Esophagus mucosa (tissue), 1 donor: ENCODE measurements at places on chromosomes 2 and 18.

DNA sequence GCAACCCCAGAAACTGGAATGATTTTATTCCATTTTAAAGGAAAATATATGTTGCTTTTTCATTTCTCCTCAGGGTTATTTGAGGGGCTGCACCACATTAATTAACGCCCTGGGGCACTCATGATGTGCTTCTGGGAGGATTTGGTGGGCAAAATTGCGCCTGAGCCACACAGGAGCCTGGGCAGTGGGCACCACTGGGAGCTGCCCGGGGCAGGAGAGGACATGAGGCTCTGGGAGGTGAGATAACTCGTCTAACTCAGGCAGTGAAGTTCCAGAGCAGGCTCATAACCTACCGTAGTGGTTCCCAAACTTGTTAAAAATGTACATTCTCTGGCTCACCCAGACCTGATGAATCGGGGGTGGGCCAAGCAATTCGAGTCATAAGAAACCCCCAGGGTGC lies 68.3 kb downstream of the EDAR start:
- ATAC-seq: no peak

- no peak for ATAC-seq
Observed at GRCh38 chr2:165522719-165523118, 53.2 kb downstream of the CSRNP3 start.

GRCh38 chr2:45278365-45279078 lies 269.3 kb upstream of the SIX2 start:
- ATAC-seq: no peak

DNA sequence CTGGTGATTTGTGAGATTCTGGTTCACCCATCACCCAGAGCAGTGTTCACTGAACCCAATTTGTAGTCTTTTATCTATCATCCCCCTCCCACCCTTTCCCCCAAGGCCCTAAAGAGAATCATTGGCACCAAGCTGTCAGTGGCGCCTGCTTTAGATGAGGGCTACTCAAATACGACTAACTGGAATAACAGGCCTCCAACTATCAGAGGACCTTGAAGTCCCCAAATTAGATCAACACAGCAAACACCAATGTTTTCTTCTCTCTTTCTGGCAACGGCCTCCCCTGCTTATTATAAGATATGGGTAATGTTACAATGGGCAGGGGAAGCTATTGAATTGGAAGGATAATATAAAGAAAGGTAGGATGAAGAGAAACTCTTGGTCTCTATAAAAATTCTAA lies 232.3 kb downstream of the SCG2 start:
- ATAC-seq: no peak

- ATAC-seq: peak; percentile 30
Observed at GRCh38 chr2:95165030-95165370, 609 bp upstream of the ZNF2 start.

- ATAC-seq: no peak
Observed at GRCh38 chr18:31267823-31268481, 50.0 kb upstream of the DSG1 start.

DNA sequence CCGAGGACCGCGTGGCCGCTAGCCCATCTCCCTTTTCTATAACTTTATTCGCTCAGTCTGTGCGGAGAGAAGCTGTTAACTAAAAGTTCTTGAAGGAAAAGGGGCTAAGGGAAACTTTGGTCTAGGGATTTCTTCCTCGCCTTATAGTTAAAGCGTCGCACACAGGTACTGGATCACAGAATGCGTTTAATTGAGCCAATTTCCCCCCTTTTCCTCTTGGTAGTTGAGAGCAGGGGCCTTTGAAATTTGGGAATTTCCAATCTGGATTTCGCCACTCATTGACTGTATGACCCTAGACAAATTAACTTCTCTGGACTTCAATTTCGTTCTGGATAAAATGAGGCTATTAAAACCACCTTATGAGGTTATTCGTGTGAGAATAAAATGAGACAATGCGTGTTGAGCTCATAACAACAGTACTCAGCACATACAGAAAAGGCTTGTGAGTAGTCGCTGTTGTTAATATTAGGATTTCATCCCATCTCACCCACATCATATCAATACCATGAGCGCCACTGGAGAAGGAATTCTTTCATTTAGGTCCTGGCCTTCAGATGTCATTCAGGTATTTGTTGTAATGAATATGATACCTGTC lies 763 bp upstream of the OLA1 start:
- ATAC-seq: no peak

- no peak for ATAC-seq
Observed at GRCh38 chr2:96890726-96891385, 21.0 kb upstream of the SEMA4C start.

- ATAC-seq: no peak
Observed at GRCh38 chr2:72988041-72988440, 70.7 kb downstream of the EMX1 start.

DNA sequence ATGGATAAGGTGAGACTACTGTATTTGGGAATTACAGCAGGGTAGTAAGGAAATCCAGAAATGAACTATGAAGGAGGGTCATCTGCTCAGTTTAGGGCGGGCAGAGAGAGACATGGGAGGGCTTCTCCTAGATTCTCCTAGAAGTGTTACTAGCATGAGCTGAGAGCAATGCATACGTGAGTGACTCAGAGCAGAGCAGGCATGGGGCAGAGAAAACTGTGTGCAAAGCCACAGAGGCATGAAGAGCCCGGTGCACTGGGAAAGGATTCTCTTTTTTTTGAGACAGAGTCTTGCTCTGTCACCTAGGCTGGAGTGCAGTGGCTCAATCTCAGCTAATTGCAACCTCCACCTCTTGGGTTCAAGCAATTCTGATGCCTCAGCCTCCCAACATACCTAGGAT lies 116.2 kb downstream of the SOCS6 start:
- ATAC-seq: no peak

DNA sequence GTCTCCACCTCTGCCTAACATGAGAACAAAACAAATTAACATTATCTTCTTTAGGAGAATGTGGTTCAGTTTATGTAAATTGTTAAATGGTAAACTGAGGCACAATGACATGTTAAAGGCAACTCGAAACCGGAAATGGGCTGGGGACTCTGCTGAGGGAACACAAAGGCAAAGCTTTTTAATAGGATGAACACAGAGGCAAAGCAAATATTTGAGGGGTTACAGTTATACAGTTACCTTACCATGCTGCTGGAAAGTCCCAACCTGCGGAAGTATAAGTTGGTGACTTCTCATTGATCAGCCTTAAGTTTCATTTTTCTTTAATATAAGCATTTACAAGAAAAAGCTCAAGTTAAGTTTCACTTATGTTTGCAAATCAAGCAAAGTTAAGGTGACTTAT lies 195.0 kb downstream of the DLGAP1 start:
- no peak for ATAC-seq

GRCh38 chr18:22378672-22379282 lies 38.9 kb downstream of the CTAGE1 start:
- peak; percentile 75 for ATAC-seq

DNA sequence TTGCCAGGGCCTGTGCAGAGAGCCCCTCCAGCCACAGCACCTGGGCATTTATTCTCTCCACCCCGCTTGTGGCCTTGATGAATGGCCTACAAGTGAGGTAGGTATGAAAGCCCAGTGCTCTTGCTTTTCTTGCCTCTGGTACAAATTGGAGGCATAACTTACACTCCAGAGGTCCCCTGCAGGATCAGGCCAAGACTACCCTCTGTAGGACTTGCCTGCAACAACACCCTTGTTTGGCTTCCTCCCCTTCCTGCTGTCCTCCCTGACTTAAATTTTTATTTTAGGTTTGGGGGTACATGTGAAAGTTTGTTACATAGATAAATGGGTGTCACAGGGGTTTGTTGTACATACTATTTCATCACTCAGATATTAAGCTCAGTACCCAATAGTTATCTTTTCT lies 95.7 kb downstream of the CDC42EP3 start:
- no peak for ATAC-seq

DNA sequence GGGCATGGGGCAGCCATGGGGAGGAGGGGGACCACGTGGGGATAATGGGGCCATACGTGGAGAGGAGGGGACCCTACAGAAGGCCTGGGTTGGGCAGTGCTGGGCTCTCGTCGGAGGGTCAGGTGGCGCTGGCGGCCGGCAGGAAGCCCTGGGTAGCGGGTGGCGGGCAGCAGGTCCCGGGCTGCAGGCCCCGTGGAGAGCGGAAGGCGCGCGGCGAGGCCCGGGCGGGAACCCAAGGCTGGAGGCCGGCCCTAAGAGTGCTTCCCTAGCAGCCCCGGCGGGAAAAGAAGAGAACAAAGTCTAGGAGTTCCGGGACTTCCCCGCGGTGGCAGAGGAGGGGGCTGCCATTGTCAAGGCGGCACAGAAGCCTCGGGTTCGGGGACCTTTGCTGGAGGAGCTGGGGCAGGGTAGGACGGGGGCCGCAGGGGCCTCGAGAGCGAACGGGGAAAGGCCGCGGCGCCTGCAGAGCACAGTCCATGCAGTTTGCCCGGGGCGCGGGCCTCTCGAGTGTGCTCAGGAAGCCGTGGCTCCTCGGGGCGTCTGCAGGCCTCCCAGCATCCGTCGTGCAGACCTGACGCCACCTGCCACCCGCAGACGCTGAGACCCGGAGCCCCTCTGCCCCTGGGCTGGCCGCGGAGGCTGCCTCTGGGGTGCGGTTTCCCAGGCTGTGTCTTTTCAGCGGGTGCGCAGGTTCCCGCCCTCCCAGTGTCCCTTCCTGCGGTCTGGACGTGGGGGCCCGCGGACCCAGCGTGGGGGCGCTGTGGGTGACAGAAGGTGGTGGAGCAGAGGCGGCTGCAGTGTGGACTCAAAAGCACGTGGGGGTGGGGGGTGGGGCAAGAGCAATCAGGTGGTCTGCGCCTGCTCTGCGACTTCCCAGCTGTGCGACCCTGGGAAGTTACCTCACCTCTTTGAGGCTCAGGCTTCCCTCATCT lies 19.4 kb upstream of the NCL start:
- ATAC-seq: peak; percentile 53

DNA sequence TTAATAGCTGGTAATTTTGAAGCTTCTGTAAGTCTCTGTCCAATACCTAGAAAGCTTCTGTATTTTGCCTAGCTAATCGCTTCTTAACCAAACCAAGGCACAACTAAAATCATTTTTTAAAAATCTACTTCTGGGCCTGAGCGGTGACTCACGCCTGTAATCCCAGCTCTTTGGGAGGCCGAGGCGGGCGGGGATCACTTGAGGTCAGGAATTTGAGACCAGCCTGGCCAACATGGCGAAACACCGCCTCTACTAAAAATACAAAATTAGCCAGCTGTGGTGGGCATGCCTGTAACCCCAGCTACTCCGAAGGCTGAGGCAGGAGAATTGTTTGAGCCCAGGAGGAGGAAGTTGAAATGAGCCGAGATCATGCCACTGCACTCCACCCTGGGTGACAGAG lies 148.6 kb upstream of the FIGN start:
- ATAC-seq: no peak

- no peak for ATAC-seq
Observed at GRCh38 chr2:54329482-54330161, 73.6 kb upstream of the TSPYL6 start.

DNA sequence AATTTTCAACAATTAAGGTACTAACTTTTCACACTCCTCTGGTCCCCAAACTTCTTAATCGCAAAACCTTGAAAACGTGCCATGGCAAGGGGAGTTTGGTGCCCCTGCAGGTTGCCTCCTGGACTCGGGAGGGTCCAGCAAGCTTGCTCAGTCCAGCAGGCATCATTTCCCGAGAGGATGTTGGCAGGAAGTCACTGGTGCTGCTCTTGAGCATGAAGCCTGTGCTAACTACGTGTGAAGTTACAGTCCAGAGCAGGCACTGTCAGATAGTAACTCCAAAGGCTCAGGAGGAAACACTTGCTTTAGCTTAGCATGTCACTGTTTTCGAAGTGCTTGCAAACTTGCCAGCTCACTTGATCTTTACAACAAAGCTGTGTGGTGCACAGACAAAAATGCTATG lies 215.4 kb downstream of the MYCN start:
- no peak for ATAC-seq

GRCh38 chr2:174138161-174138560 lies 110.2 kb downstream of the OLA1 start:
- ATAC-seq: no peak

GRCh38 chr18:25314151-25314837 lies 37.7 kb downstream of the ZNF521 start:
- ATAC-seq: no peak

- ATAC-seq: no peak
Observed at GRCh38 chr2:86552889-86553288, 10.4 kb downstream of the CHMP3 start.

DNA sequence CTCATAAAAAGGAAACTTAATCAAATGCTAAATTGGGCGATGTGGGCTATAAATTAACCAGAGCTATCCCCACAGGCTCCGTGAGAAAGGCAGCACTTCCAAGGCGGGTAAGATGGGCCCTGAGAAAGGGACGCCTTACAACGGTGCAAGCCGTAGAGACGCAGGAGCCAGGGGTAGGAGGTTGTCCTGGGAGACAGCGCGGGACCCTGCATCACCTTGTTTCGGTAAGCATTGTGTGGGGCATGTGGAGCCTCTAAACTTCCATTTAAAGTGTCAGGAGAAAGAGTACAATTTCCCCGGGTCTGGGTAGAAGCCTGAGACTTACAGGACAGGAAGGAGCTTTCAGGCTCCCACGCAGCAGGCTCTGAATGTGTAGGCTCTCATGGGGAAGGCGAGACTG lies 1.2 kb upstream of the PER2 start:
- ATAC-seq: no peak

DNA sequence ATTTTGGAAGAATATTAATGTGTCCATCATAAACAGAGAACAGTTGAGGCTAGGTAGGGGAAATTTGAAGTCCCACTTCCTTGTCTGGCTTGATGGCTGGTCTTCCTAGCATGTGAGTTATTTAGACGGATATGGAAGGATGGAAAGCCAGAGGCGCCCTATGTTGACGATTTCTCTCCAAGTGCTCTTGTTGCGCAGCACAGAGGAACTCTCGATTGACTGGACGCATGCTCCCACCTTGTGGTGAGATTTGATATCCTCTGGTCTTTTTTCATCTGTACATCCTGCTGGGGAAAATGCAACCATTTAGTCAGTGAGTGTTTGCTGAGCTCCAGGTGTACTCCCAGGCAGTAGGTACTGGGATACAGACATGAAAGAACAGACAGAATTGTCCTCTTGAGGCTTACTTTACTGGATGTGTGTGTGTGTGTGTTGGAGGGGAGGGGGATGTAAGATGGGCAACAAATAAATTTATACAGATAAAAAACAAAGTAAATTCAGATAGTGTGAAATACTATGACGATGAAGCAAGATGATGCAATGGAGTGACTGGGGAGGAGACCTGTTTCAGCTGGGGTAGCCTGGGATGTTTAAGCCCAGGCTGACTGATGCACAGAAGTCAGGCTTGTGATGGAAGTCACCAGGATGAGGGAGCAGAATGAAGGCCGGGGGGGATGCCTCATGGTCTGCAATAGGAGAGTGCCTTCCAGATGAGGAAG lies 137.2 kb downstream of the TRIM43 start:
- peak; percentile 88 for ATAC-seq

- ATAC-seq: no peak
Observed at GRCh38 chr2:70561893-70562292, 8.3 kb upstream of the TGFA start.

GRCh38 chr2:28134262-28134812 lies 243.8 kb downstream of the BABAM2 start:
- peak; percentile 85 for ATAC-seq

- ATAC-seq: no peak
Observed at GRCh38 chr2:119434664-119435063, 3.0 kb downstream of the TMEM37 start.
